OCI-M1 (cell line): ENCODE measurements at places on chromosomes 6 and 20.

- DNase-seq, result peak; percentile 88
Observed at GRCh38 chr20:24948939-24949679, at the start of gene CST7. Gene CST7, plus strand, starts transcription at chr20:24949269. Its CDS starts 237 bp downstream, at chr20:24949506.

DNA sequence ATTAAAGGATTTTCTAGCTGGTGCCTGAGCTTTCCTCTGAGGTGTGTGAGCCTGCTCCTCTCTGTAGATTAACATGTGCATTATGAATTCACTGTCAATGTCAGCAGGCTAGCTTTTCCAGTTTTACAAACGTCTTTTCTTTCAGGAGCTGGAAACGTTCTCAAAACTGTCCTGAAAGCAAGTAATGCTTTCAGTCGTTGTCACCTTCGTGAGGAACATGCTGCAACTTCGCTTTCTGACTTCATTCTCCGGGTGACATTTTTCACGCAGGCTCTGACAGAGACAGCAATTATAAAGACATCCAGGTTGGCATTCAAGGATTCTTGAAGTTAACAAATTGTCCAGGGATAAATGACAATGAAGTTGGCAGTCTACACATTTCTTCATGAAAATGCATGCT lies 671.5 kb downstream of the DHX35 start:
- DNase-seq, result no peak

DNA sequence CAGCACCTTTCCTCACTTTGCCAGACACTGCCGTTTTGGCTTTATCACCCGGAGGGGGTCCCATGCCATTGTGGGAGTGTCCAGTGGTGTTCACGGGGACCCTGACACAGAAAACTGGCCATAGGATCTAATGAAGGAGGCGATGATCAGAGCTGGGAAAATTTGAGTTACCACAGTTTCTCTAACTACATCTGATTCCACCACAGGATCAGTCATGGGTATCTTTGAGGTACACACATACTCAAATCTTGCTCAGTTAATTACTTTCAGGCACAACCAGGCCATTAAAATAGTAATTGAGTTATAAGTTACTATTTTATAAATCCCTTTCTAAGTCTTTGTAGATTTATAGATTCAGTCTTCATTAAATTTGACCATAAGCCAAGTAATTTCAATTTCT lies 215.1 kb downstream of the PRL start:
- no peak for DNase-seq

DNA sequence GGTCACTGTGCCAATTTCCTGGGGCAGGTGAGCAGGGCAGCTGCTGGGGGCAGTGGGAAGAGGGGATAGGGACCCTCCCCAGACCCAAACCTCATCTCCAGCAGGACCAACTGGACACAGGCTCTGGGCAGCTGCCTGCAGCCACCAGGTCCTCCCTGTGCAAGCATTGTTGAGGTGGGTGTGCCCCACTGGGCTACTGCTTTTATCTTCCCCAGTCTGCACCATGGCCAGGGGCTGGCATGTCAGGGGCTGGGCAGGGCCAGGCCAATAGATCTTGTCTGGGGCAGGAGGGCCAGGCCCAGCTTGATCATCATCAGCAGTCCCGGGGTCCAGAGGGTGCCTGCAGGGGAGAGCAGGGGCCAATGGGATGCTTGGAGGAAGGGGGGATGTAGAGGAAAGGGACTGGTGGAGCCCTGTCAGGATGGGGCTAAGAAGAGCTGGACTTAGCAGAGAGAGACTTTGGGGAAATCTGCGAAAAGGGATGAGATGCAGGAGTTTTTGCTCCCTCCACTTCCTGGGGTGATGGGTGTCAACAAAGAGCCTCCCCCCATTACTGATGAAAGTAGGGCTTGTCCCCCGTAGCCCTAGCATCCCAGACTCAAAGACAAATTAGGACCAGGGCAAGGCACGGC lies 5.7 kb downstream of the EBF4 start:
- DNase-seq, result no peak

DNA sequence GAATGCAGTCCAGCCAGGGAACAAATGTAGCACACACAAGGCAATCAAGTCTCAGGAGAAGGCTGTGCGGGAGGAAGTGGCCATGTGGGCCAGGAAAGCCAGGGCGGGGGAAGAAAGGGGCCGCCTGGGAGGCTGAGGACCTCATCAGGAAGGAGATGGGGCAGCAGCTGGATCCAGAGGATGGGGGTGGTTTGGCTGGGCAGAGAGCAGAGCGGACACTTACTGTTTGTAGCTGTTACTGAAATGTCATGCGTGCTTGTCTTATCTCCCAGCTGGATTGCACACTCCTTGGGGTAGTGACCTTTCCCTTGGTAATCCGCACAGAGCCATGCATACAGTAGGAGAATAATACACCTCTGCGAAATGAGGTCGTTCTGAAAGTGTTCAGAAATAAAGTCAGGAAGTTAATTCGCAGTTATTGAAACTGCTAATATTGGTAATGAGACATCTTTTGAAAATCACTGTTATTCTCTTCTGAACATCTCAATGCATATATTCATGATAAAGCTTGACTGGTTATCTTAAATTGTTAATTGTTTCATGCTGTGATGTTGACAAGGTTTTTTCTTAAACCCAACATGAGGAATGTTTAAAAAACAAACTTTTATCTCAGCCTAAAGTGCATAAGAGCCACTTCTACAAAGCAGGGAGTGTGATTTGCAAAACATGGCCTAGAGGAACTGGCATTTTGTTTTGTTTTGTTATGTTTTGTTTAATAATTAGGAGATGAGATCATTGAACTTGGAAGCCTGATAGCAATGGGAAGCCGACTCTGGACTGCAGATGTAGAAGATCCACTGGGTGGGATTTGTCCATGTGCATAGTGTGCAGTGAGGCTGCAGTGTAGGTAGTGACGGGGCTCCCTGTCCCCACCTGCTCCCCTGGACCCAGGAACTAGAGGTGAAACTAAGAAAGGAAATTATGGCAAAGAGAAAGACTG lies 18.0 kb upstream of the MAP3K4 start:
- no peak for DNase-seq

DNA sequence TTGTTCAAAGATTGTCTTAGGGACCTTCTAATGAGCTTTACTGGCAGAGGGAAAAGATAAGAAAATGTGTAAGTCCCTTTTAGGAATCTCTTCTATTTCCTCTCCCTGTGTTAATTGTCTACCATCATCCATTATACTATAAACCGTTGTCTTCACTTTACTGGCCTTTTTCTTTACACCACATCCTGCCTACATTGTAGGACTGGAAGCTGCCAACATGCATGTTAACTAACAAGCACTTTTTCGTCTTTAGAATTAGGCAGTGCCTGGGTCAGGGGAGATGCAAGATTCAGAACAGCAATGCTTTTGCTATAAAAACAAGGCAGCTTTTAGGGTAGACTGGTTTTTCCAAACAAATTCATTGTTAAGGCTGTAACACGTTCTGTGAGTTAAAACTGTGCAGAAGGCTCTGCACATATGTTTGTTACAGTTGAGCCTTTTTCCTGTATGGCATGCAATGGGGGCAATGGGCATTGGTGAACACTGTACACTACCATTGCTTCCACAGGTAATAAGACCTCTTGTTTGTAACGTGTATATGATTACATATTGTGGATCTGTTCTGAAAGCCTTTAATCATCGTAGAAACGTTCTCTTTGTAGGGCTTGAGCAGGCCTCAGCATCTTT lies 10.9 kb upstream of the PKIG start:
- DNase-seq, result no peak

- no peak for DNase-seq
Observed at GRCh38 chr6:30640481-30640880, 6.5 kb upstream of the C6orf136 start.
